Stimulated activated CD8-positive, alpha-beta memory T cell treated with anti-CD3 and anti-CD28 coated beads, Interleukin-7, amount 100 ng/mL, for 1 hour (primary cell): ENCODE measurements at places on chromosomes 11 and 22.

DNA sequence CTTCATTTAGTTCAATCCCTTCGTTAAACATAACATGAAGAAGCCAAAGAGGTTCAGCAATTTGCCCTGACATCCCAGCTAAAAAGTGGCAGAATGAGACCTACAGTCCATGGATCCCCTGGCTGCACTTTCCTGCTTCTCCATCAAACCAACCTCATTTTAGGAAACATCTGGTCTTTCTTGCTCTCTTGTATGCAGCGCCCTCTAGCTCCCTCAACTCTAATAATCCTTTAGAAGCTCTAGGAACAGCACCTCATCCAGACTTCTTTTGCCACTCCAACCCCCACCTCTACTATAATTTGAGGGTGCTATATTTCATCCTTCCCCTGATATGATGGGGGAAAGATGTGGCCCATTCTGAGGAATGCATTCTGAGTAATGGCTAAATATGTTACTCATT, 7.4 kb downstream of the CNTF start:
- DNase-seq, result no peak

GRCh38 chr11:60765355-60765754, 8.7 kb downstream of the MS4A15 start:
- no peak for DNase-seq

GRCh38 chr22:24699876-24700275, 74.6 kb downstream of the PIWIL3 start:
- DNase-seq, result no peak

- no peak for DNase-seq
These were observed 4.7 kb downstream of the BSX start for GRCh38 chr11:122976734-122977469.

- DNase-seq, result no peak
These were observed 137.3 kb upstream of the RASSF10 start for GRCh38 chr11:12871788-12872321.

DNA sequence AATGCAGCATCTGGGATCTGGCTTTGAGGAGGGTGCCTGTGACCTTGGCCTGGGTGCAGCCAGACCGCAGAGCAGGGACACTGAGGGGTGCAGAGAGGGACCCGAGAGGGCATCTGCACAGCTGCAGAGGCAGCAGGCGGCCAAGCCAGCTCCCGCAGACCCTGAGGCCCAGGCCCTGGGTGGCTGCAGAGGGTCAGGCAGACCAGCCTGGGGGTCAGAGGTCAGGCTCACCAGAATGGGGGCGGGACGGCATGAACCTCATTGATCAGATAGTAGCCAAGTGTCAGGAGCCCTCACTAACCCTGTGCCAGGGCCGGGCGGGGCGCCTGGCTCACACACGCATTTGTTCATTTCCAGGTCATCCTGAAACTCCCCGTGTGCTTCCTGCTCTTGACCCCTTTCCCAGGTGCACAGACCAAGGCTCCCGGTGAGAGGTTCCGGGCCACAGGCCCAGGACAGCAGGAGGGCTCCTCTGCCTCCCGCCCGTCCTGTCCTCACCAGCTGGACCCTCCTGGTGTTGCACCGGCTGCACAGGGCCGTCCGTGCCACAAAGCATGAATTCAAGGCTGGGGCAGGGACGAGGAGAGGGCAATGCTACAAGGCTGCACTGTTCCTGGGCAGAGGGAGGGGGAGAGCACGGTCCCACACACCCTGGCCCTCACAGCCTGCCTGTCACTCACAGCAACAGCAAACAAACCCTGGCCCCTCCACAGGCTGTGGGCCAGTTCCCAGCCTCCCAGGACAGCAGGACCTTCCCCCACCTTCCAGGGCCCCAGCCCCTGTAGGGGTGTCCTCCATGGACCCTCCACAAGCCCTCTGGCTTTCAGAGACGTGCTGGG, 3.3 kb downstream of the RTN4R start:
- no peak for DNase-seq

GRCh38 chr11:96172604-96173003, 170.4 kb downstream of the MAML2 start:
- no peak for DNase-seq

- no peak for DNase-seq
These were observed 22.9 kb upstream of the A4GALT start for GRCh38 chr22:42743501-42743991.

DNA sequence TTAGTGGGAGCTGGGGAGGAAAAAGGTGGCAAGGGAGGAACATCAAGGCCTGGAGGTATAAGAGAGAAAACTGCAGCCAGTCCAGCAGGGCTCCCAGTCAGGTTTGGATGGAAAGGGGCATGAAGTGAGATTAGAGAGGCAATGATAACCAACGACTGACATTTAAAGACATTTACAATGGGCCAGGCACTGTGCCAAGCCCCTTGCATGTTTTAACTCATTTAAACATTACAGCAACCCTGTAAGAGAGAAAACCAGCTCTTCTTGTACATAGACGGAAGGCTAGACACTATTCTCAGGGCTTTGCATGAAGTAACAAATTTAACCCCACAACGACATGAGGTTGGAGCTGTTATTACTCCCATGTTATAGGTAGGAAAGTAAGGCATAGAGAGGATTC, 32.1 kb upstream of the PAK1 start:
- no peak for DNase-seq

DNA sequence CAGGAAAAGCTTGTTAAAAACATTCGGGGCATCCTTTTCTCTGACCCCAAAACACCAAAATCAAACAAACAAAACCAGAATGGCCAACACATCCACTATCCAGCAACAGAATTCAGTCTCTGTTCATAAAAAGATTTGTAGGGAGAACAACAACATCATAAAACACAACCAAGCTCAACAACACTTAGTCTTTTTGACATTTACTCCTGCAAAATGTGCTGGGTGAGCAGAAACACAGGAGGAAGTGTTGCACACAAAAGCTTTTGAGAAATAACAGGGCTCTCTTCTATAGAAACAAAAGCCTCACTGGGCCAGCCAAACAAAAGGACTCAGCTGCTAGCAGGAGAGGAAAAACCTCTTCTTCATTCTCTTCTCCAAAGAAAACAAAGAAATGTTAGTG, 736.0 kb upstream of the CCDC90B start:
- no peak for DNase-seq

- no peak for DNase-seq
These were observed 528 bp downstream of the WEE1 start for GRCh38 chr11:9573775-9574621.

DNA sequence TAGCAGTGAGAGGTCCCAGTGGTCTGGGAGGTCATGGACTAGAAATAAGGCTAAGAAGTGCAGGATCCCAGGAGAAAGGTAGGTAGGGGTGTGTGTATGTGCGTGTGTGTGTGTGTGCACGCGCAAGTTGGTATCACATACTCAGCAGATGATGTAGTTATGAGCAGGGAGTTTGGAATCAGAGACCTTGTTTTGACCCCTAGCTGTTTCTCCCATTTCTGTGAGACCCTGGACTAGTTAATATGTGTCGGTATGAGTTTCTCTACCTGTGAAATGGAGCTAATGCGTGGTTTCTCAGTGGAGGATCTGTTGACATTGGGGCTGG, 1.3 kb downstream of the SERPING1 start:
- DNase-seq, result no peak

- DNase-seq, result no peak
These were observed 12.0 kb downstream of the PLCB3 start for GRCh38 chr11:64263021-64263946.

DNA sequence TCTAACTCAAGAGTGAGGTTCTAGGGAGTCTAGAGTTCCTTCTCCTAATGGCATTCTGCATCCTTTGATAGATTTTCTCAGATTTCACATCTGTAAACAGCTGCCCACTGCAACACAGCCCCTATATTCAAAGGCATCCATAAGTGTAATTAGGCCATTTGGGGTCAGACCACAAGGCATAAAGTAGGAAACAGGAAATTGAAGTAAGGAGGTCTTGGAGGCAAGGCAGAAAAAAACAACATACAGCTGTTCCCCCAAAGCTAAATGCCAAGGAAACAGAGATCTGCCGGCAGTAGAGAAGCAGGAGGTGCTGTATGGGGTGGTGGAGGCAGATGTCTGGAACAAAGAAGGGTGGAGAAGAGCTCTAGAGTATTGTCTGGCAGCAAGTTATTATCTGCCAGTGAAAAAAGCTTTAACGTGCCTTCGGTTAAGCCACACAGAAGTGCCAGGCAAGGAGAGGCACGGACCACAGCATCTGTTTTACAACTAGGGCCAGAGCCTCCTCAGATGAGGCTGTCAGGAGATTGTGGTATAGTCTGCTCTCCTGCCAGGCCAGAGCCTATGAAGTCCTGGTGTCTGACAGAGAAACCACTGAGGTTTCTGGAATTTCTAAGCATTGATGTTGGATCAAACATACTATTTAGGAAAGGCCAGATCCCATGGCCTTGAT, 100.2 kb upstream of the CHRM4 start:
- no peak for DNase-seq
